ENCODE measurements at places on chromosomes 11 and 22.
A peak's percentile ranks its signal among the peaks of the same experiment; 100 is the strongest.

- DNase-seq: peak; percentile 25
These were observed 133.5 kb downstream of the CD44 start for GRCh38 chr11:35272391-35272902.

DNA sequence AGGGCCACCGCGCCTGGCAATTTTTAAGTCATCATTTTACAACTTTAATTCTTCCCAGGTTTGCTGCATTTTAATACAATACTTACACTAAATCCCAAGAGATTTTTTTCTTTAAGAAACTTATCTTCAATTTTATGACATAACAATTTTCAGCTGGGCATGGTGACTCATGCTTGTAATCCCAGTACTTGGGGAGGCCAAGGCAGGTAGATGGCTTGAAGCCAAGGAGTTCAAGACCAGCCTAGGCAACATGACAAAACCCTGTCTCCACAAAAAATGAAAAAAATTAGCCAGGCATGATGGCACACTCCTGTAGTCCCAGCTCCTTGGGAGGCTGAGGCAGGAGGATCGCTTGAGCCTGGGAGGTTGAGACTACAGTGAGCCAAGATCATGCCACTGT lies 38.8 kb downstream of the CLDN25 start:
- no peak for DNase-seq

- no peak for DNase-seq
These were observed 9.0 kb upstream of the CCT8L2 start for GRCh38 chr22:16601437-16602223.

GRCh38 chr11:13669544-13670488 lies 1.3 kb downstream of the FAR1 start:
- DNase-seq: no peak

DNA sequence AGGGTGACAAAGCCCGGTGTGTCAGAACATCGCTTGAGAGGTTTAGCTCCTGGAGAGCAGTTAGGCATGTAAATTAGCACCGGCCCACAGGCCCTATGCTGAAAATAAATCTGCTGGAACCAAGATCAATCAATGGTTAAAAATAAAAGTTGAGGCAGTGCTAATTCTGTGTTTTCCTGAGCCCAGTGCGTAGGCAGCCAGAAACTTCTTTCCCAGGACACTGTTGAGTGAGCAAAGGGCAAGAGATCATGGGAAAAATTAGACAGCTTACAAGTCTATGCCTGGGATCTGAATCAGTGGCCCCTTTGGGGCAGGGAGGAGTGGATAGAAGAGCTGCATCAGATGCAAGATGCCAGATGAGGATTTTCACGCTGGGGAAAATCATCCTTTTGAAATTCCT lies 539.2 kb downstream of the BUD13 start:
- DNase-seq: no peak

GRCh38 chr22:29330753-29331152 lies 15.3 kb upstream of the RASL10A start:
- no peak for DNase-seq

Data from T-helper 2 cell (primary cell).